ENCODE measurements at places on chromosomes 3 and 15.

GRCh38 chr3:124442463-124442862, 287.8 kb upstream of the UMPS start:
- no peak for DNase-seq

GRCh38 chr3:122350814-122351418, 25.9 kb downstream of the CSTA start:
- DNase-seq = no peak

DNA sequence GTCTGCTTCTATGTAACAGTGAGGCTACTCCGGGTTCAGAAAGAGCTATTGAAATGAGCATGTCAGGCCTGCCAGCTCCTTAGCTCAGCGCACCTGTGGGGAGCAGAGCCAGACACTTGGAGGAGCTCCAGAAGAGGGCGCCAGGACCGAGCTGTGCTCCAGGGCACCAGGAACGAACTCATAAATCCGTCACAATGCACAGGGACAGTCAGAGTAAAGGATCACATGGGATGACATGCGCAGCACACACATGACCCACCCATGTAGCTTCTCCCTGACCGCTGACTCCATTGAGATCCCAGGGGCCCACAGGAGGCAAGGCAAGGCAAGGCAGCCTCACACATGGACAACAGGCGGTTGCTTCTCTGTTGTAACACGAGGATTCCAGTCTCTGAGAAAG, 26.0 kb upstream of the GNB5 start:
- DNase-seq = peak; percentile 44

GRCh38 chr15:52794665-52795463, 4.7 kb upstream of the ONECUT1 start:
- DNase-seq = no peak

DNA sequence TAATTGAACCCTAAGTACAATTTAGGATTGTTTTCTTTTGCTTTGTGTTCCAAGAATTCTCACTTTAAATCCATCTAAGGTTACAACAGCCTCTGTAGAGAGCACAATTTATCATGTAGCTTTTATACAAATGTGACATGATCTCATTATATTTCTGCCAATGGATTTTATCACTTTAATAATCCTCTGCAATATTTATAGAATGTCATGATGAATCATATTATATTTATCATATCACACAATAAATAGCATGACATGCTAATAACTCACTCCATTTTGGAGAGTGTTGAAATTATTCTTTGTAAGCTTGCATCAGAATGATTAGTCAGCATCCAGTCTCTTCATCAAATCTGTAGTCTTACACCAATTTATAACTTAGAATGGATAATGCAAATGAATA, 280.6 kb upstream of the ZNF717 start:
- DNase-seq = no peak
